ENCODE measurements at places on chromosomes 2 and 18.

DNA sequence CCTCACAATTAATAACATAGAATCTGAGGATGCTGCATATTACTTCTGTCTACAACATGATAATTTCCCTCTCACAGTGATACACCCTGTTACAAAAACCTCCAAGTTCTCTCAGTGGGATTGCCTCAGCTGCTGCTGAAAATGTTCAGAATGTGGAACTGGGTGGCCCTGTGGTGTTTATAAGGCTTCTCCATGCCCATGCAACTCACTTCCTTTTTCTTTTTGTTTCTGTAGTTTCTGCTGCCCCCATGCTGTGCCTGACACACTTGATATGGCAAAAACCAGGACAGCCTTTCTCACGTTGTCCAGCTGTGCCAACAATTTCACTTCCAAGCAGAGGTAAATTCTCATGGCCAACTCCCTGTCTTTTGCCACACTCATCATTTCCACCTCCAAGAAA, 206.2 kb downstream of the RPIA start:
- H3K27me3 ChIP-seq: peaks cover 68% of the 10 kb centered on the region
- no peak overlapping the region for H3K27ac ChIP-seq
- H3K4me1 ChIP-seq: no peaks in the 10 kb centered on the region
- no peak for DNase-seq
- no peak overlapping the region for H3K4me3 ChIP-seq

- H3K4me3 ChIP-seq: no peak overlapping the region
- H3K27ac ChIP-seq: no peak overlapping the region
- no peaks in the 10 kb centered on the region for H3K27me3 ChIP-seq
- no peaks in the 10 kb centered on the region for H3K36me3 ChIP-seq
These were observed 108.1 kb downstream of the RBM43 start for GRCh38 chr2:151153601-151154000.

- H3K4me1 ChIP-seq: no peaks in the 10 kb centered on the region
- H3K27me3 ChIP-seq: no peaks in the 10 kb centered on the region
- no peaks in the 10 kb centered on the region for H3K36me3 ChIP-seq
- no peak overlapping the region for H3K4me3 ChIP-seq
- no peak for DNase-seq
- no peak overlapping the region for H3K27ac ChIP-seq
These were observed 395.8 kb downstream of the LNPK start for GRCh38 chr2:175606010-175606841.

GRCh38 chr2:106840818-106841217, 45.1 kb downstream of the ST6GAL2 start:
- H3K4me1 ChIP-seq: no peaks in the 10 kb centered on the region
- H3K36me3 ChIP-seq: no peaks in the 10 kb centered on the region
- DNase-seq: no peak
- no peak overlapping the region for H3K4me3 ChIP-seq

DNA sequence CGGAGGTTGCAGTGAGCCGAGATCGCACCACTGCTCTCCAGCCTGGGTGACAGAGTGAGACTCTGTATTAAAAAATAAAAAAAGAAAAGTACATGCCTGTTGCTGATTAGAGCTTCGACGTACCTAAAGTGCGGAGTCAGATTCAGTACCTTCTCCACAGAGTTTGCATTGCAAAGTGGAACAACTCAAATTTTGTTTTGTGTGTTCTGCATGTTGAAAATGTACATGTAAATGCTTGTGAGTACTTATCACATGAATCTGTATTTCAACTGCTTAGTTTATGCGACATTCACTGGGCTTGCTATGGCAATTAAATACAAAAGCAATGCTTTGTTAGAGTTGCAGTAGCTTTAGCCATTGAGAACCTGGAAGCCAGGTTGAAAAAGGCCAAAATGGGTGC, 36.4 kb downstream of the ACTR2 start:
- H3K27ac ChIP-seq: no peak overlapping the region
- H3K4me1 ChIP-seq: peaks cover 16% of the 10 kb centered on the region
- peaks cover 100% of the 10 kb centered on the region for H3K36me3 ChIP-seq
- no peak overlapping the region for H3K4me3 ChIP-seq

DNA sequence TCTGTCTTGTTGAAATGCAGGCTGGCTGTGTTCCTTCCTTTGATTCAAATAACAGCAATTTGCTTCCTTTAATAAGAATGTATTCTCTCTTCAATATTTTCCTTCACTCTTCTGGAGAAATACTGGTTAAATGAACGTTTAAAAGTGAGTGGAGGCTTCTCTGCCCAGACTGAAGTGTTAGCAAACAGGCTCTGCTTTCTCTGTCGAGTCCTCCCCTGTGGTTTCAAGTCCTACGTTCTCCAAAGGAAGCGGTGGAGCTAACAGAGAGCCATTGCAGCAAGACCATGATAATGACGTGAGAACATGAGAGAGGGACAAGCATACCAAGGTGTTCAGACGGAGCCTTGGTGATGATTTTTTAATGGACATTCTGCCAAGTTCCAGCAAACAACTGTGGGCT, 26.2 kb upstream of the PID1 start:
- no peak overlapping the region for H3K4me3 ChIP-seq
- H3K27ac ChIP-seq: no peak overlapping the region
- DNase-seq: no peak
- H3K36me3 ChIP-seq: no peaks in the 10 kb centered on the region
- no peaks in the 10 kb centered on the region for H3K4me1 ChIP-seq
- peaks cover 3% of the 10 kb centered on the region for H3K27me3 ChIP-seq

GRCh38 chr2:153808679-153809078, 63.0 kb upstream of the GALNT13 start:
- H3K4me1 ChIP-seq: no peaks in the 10 kb centered on the region
- no peaks in the 10 kb centered on the region for H3K27me3 ChIP-seq
- no peaks in the 10 kb centered on the region for H3K36me3 ChIP-seq
- H3K27ac ChIP-seq: no peak overlapping the region

DNA sequence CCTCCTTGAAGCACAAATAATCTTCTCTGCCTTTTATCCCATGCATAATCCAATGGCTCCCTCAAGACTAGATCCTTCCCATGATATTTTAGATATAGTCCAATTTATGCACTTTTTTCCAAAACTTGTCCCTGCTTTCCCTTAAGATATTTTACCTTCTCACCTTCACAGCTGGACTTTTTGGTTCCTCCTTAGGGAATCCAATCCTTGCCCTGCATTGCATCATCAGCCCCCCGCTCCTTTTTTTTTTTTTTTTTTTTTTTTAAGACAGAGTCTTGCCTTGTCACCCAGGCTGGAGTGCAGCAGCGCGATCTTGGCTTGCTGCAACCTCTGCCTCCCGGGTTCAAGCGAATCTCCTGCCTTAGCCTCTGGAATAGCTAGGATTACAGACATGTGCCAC, 250.6 kb downstream of the DOK6 start:
- H3K36me3 ChIP-seq: no peaks in the 10 kb centered on the region
- no peaks in the 10 kb centered on the region for H3K27me3 ChIP-seq
- no peaks in the 10 kb centered on the region for H3K4me1 ChIP-seq
- no peak overlapping the region for H3K4me3 ChIP-seq

DNA sequence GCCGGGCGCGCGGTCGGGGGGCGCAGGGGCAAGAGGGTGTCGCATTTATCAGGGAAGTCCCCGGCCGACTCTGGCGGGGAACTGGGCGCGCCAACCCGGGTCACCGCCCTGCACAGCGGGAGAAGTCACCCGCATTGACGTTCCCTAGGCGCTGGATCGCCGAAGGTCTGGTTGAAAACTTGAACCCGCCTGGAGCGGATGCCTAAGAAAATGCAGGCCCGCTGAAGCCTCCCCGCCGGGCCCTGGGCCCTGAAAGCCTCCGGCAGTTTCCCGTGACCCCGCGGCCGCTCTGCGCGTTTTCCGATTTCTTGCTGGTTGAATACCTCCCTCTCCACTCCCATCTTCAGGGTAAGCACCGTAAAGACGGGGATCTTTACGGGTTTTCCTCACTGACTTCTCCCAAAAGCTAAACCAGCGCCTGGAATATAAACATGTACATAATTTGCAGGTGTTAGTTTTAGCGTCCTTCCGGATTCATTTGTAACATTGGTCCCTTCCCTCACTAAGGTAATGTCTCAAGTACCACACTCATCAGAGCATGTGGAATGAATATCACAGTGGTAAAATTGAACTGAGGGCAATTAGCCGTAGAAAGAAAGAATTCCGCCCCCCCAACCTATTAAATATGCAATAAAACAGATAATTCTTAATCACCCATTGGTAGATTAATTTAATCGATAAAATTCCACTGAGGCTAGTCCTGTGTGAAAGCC, 675 bp upstream of the SPIRE1 start:
- H3K4me3 ChIP-seq: peak overlapping the region; percentile 67
- no peaks in the 10 kb centered on the region for H3K27me3 ChIP-seq
- no peaks in the 10 kb centered on the region for H3K36me3 ChIP-seq

- no peak overlapping the region for H3K4me3 ChIP-seq
- H3K36me3 ChIP-seq: no peaks in the 10 kb centered on the region
- peak overlapping the region; percentile 8 for H3K27ac ChIP-seq
- peaks cover 17% of the 10 kb centered on the region for H3K4me1 ChIP-seq
- no peaks in the 10 kb centered on the region for H3K27me3 ChIP-seq
- DNase-seq: no peak
These were observed 116.1 kb upstream of the CYP26B1 start for GRCh38 chr2:72263776-72264060.

GRCh38 chr2:34093790-34094189, 494.7 kb upstream of the FAM98A start:
- no peak for DNase-seq
- no peaks in the 10 kb centered on the region for H3K4me1 ChIP-seq
- no peaks in the 10 kb centered on the region for H3K27me3 ChIP-seq
- H3K4me3 ChIP-seq: no peak overlapping the region

GRCh38 chr2:215466097-215466909, 30.4 kb upstream of the FN1 start:
- peaks cover 9% of the 10 kb centered on the region for H3K4me1 ChIP-seq
- H3K27me3 ChIP-seq: no peaks in the 10 kb centered on the region
- H3K27ac ChIP-seq: peak overlapping the region; percentile 51

DNA sequence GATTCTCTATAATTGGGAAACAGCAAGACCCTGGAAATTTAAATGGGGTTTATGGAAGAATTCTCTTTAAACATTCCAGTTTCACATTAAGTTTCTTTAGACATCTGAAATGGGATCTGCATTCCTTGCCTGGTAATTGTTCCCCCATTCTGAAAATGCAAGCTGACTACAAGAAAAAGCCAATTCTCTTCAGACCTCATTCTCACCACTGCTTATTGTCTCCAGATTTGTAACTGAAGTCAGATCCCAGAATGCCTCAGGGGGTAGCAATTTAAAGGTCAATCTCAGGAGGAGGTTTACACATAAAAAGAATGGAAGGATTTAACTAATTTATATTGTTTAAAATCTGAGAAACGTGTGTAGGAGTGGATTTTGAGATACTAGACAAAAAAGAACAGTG, 41.2 kb downstream of the COL3A1 start:
- H3K27ac ChIP-seq: no peak overlapping the region
- DNase-seq: no peak
- no peak overlapping the region for H3K4me3 ChIP-seq
- H3K27me3 ChIP-seq: no peaks in the 10 kb centered on the region
- H3K36me3 ChIP-seq: no peaks in the 10 kb centered on the region
- H3K4me1 ChIP-seq: peaks cover 8% of the 10 kb centered on the region

DNA sequence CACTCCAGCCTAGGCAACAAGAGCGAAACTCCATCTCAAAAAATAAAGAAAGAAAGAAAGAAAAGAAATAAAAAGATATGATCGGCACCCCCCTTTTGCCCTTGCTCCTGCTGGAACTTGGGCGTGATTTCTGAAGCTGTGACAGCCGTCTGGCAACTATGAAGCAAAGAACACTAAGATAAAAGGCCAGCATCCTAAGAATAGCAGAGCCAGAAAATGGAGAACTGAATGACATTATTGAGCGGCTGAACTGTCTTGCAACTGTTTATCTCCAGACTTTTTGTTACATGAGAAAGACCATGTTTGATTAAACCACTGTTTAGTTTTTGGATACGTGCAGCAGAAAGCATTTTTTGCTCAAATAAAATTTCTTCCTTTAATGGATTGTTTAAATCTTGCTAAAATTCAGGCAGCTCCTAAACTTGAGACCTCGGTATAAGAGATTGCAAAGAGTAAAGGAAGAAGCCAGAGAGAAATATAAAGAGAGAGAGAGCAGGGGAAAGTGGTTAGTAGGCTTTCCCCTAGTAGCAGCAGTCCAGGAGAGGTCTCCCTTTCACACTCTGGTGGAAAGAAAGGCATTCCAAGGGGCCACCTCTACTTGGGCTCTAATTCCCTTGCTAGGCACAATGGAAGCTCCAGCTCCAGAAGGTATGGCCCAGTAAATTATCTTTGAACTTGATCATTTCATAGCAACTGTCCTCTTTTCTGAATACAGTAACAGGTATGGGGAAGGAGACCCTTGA, 8.2 kb upstream of the MBD2 start:
- no peaks in the 10 kb centered on the region for H3K27me3 ChIP-seq
- H3K27ac ChIP-seq: no peak overlapping the region

- H3K27ac ChIP-seq: no peak overlapping the region
- DNase-seq: no peak
- H3K27me3 ChIP-seq: no peaks in the 10 kb centered on the region
- H3K36me3 ChIP-seq: peaks cover 53% of the 10 kb centered on the region
- H3K4me3 ChIP-seq: no peak overlapping the region
- H3K4me1 ChIP-seq: no peaks in the 10 kb centered on the region
These were observed 24.5 kb downstream of the SIGLEC15 start for GRCh38 chr18:45850021-45850420.

DNA sequence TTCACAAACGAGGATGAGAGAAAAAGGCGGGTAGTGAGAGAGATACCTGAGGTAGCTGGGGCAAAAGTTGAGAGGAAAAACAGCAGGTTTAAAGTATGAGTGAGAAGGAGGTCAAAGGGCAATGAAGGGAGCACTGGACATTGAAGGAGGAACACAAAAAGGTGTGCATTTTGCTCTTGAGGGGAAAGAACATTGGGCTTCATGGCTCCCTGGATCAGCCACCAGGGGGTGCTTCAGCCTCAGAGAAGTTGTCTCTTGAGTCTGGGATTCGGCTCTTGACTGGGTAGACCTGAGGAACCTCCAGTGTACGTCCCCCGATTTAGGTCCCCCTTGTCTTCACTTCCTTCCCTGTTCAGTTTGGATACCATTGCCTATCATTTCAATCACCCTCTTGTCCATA, 128.5 kb downstream of the RAPGEF4 start:
- H3K4me1 ChIP-seq: peaks cover 6% of the 10 kb centered on the region
- H3K27me3 ChIP-seq: no peaks in the 10 kb centered on the region
- H3K36me3 ChIP-seq: no peaks in the 10 kb centered on the region
- no peak overlapping the region for H3K4me3 ChIP-seq
- H3K27ac ChIP-seq: no peak overlapping the region
- peak; percentile 42 for DNase-seq

DNA sequence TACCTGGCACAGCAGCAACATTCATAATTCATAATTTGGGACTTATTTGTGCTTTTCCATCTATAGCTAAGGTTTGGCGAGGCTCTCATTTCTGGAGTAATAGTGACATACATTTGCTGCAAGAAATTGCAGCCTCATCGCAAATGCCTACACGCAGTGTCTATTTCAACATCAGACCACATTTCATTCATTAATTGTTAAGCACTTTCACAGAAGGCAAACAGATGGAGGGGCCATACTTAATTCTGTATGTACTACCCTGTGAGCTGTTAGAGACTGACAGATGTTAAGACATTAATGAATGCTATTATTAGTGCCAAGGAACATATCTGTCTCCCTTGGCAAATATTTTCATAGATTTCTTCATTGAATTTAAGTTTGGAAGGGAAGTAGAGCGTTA, 125.7 kb downstream of the UXS1 start:
- DNase-seq: no peak
- no peaks in the 10 kb centered on the region for H3K27me3 ChIP-seq
- no peak overlapping the region for H3K4me3 ChIP-seq
- no peak overlapping the region for H3K27ac ChIP-seq
- H3K36me3 ChIP-seq: no peaks in the 10 kb centered on the region
- peaks cover 8% of the 10 kb centered on the region for H3K4me1 ChIP-seq

GRCh38 chr2:191773136-191773535, 73.8 kb downstream of the CAVIN2 start:
- no peaks in the 10 kb centered on the region for H3K36me3 ChIP-seq
- DNase-seq: no peak
- H3K27me3 ChIP-seq: no peaks in the 10 kb centered on the region
- no peak overlapping the region for H3K4me3 ChIP-seq
- H3K4me1 ChIP-seq: no peaks in the 10 kb centered on the region
